CD8-positive, alpha-beta memory T cell (primary cell): ENCODE measurements at places on chromosomes 1 and 21. TPM values are rescaled to one million over a fixed set of nuclear protein-coding genes. Genes with fewer than 3 reads are reported as not detected.

Gene C4BPB
- total RNA-seq, result not detected

Gene MXRA8
- total RNA-seq, result 0.26 TPM

DNA sequence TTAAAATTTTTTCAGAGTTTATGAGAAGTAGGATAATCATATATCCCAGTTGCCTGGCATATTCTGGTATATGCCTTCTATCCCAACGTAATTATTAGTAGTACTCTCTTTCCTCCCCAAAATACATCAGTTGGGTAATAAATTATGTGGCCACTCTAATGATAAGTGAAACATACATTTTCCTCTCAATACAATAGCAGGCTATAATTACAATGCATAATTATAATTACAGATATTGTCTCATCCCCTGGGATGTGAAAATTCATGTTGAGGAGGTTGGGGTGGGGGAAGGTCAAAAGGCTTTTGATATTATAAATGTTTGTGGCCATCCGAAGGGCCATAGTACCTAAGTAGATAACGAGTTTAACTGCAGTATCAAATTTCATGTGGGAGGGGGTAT is 277.1 kb downstream of the ST6GALNAC3 start:
- H3K27me3 ChIP-seq, result no peaks in the 10 kb centered on the region
- H3K36me3 ChIP-seq, result no peaks in the 10 kb centered on the region
- H3K4me1 ChIP-seq, result no peaks in the 10 kb centered on the region
- H3K4me3 ChIP-seq, result no peak overlapping the region

- H3K27ac ChIP-seq, result peak overlapping the region; percentile 19
- H3K4me3 ChIP-seq, result no peak overlapping the region
- peaks cover 13% of the 10 kb centered on the region for H3K4me1 ChIP-seq
- H3K27me3 ChIP-seq, result no peaks in the 10 kb centered on the region
Observed at GRCh38 chr1:169484101-169484500, 1.6 kb downstream of the SLC19A2 start.
